ENCODE measurements at places on chromosomes 5 and 9. TPM values are rescaled to one million over a fixed set of nuclear protein-coding genes. Genes with fewer than 3 reads are reported as not detected.

The LHX2 gene
- total RNA-seq: not detected

The PLAC8L1 gene
- not detected for total RNA-seq

The RC3H2 gene
- total RNA-seq: 35.3 TPM

The CCDC192 gene
- total RNA-seq: 0.39 TPM

The ORM2 gene
- not detected for total RNA-seq

The PROB1 gene
- 1.2 TPM for total RNA-seq

The BSPRY gene
- total RNA-seq: not detected
